AG04449 (cell line): ENCODE measurements at places on chromosomes 1 and 21.
A peak's percentile ranks its signal among the peaks of the same experiment; 100 is the strongest.

DNA sequence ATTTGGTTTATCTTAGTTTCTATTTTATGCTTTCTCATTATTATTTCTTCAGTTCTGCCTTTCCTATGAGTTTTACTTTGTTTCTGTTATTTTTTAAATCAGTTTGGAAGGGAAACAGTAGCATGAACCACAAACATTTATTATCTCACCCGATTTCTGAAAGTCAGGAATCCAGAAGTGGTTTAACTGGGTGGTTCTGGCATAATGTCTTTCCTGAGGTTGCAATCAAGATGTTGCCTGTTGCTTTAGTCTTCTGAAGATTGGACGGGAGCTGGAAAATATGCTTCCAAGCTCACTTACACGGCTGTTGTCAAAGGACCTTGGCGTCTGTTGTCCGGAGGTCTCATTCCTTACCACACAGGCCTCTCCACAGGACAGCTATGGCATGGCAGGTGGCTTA, 50.4 kb downstream of the SNRPE start:
- no peak for DNase-seq

- no peak for DNase-seq
These were observed 188.1 kb downstream of the TNR start for GRCh38 chr1:175555266-175555665.

- no peak for DNase-seq
These were observed 9.0 kb upstream of the UBE2U start for GRCh38 chr1:64194168-64195080.

DNA sequence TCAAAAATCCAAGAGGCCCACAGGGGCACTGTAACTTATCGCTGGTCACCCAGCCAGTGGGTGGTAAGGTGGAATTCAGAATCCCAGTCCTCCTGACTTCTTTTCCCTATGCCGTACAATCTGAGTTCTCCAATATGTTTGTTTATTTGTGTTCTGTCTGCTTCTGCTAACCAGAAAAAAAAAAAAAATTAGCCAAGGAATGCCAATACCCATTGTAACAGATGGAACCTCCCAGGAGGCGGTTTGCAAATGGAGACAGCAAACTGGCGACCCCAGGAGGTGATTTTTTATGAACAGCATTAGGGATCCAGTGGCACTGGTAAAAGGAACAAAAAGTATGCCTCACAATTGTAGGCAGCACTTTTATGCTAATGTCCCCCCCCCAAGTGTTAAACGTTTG, 189.0 kb upstream of the FGGY start:
- no peak for DNase-seq

DNA sequence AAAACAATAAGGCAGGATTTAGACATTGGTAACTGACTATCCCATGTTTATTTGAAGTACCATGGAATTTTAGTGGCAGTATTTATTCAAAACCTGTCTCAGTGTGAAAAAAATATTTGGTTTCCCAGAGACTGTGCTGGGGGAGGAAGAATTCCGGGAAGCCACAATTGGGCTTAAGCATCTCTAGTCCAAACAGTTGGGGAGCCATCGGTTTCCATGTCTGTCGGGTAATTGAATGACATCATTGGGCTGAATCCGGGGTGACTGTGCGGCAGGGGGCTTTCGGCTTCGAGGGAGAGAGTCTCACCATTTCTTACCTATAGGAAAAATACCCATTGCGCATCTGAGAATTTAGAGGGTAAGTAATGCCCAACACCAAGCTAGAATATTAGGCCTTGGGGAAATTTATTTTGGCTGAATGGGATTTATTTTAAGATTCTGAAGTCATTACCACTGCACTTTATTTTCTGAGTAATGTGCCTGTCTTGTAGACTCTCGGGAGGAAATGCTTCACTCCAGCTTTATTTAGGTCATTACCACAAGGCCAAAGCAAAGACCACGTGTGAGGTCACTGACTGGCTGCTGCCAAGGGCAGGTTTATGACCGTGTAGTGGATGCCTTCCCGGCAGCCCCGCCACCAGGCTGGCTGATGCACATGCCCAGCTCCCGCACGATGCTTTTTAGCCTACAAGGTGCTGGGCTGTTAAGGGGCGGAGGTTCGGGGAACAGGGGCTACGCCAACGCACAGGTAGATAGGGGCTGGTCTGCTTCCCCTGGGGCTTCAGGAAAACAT, 23.1 kb upstream of the UMODL1 start:
- peak; percentile 96 for DNase-seq

- no peak for DNase-seq
These were observed 13.3 kb downstream of the HSF2BP start for GRCh38 chr21:43645976-43646375.

- no peak for DNase-seq
These were observed 131.9 kb upstream of the BEND5 start for GRCh38 chr1:48908606-48909005.

DNA sequence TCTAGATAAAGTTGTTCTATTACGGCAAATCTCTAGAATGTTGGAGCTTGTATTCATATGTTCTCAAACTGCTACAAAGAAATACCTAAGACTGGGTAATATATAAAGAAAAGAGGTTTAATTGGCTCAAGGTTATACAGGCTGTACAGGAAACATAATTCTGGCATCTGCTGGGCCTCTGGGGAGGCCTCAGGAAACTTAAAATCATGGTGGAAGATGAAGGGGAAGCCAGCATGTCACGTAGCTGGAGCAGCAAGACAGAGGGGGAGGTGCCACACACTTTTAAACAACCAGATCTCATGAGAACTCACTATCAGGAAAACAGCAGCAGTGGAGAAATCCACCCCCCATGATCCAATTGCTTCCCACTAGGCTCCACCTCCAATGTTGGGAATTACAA, 390.4 kb upstream of the ADGRL4 start:
- no peak for DNase-seq

GRCh38 chr1:45557422-45557944, 6.9 kb downstream of the AKR1A1 start:
- DNase-seq: no peak

DNA sequence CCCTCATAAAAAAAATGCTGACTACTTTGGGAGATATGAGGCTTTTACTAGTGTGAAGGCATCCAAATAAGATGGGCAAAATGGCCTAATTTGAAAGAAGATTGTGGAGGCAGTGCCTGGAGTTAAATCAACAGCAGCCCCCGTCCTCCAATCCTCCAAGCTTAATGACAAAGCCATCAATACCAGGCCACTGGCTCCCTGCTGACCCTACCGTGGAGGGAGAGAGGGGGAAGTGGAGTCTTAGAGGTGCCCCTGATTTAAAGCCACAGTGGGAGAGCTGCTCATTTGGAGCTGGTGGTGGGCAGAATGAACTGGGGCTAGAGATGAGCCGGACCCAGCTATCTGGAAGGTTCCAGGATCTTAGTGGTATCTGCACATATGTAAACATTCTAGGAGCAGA, 24.3 kb upstream of the KNCN start:
- no peak for DNase-seq

- DNase-seq: no peak
These were observed 9.9 kb downstream of the GPR3 start for GRCh38 chr1:27402349-27402754.

- DNase-seq: peak; percentile 57
These were observed 65.0 kb downstream of the LRRC40 start for GRCh38 chr1:70140343-70140742.

DNA sequence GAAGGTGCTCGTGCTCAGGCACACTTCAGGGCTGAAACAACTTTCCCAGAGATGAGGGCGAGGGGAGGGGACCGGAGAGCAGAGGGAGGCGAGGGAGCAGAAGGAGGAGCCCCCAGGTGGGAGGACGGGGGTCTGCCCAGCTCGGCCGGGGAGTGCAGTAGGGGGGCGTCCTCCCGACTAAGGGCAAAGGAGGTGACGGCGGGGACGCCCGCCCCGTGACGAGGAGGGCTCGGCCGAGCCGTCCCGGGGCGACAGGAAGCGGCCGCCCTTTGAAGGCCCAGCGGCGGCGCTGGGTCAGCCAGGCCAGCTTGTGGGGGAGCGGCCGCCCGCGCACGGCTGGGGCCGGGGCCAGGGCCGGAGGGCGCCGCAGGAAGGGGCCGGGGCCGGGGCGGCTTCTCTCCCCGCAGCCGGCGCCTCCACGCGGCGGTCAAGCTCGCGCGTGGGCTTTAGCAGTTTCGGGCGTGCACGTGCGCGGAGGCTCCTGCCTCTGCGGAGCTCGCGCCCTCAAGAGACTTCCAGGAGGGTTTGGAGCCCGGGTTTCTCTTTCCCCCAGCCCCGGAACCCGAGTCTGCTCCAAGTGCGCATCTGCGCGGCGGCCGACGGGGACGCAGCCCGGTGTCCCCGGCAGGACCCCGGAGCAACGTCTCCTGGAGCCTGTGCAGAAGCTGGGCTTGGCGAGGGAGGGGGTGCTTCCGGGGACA, 100.8 kb upstream of the SLC45A1 start:
- DNase-seq: no peak

GRCh38 chr21:35106246-35106835, 57.2 kb upstream of the RUNX1 start:
- DNase-seq: no peak

DNA sequence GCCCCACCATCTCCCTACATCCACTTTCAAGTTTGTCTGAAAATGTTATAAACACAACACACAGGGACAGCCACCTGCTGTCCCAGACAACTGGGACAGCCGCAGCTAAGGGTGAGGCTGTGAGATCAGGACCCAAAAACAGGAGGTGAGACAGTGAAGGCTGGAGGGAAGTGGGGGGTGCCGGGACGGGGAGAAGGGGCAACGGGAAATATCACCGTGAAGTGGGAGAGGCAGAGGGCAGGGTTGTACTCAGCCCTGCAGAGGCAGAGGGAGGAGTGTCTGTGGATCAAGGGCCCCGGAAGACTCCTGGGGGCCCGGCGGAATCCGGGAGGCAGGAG, 114.4 kb downstream of the CASZ1 start:
- no peak for DNase-seq

GRCh38 chr1:226654668-226655055, 84.4 kb downstream of the ITPKB start:
- no peak for DNase-seq

- no peak for DNase-seq
These were observed 9.2 kb upstream of the OVGP1 start for GRCh38 chr1:111436726-111437125.

- no peak for DNase-seq
These were observed 40.7 kb upstream of the COL6A2 start for GRCh38 chr21:46057111-46057709.

GRCh38 chr1:230819976-230820375, 48.3 kb downstream of the C1orf198 start:
- DNase-seq: no peak

DNA sequence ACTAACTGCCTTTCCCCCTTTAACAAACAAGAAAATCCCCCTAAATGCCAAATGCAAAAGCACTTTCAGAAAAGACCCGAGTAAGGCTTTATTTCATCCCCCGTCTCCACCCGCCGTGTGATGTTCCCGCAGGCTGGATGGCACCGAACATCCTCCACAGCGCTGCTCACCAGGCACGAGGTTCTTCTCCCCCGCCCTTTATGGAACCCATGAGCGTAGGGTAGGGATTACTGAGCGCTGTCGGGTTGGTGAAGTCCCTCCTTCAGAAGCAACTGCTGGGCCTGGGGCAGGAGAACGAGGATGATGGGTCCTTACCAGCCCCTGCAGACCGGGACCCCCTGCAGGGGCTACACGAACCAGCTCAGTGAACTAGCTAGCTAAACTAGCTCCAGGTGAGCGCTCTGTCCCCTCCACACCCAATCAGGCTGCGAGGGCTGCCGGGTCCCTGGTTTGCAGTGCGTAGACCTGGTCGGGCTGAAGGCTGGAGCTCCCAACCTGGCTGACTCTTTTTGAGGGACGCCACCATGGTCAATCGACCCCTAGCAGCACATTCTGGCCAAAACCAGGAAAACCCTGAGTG, 80.4 kb downstream of the ITPKB start:
- DNase-seq: no peak

- DNase-seq: no peak
These were observed 11.1 kb upstream of the MEF2D start for GRCh38 chr1:156511644-156512043.
